ENCODE measurements at places on chromosomes 5 and 9.

GRCh38 chr9:78899006-78899405 lies 602.1 kb downstream of the PSAT1 start:
- no peak for DNase-seq

- no peak for DNase-seq
Observed at GRCh38 chr9:96641514-96641913, 13.6 kb downstream of the PRXL2C start.

DNA sequence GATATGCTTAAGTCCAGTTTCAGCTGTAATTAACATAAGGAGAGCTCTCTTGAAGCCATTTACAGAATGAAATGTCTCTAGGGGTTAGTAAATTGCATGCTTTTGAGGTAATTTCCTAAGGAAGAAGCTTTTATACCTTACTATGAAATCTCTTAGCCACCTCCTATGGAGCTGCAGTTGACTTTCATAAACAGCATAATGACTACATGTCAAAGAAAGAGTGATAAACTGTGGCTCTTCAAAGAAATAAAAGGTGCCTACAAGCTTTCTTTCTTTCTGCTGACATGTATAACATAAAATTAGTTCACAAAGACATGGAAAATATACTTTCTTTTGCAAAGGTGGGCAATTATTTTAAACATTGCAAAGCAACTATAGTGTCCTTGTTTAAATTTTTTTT lies 90.8 kb downstream of the TMEM167A start:
- no peak for DNase-seq

DNA sequence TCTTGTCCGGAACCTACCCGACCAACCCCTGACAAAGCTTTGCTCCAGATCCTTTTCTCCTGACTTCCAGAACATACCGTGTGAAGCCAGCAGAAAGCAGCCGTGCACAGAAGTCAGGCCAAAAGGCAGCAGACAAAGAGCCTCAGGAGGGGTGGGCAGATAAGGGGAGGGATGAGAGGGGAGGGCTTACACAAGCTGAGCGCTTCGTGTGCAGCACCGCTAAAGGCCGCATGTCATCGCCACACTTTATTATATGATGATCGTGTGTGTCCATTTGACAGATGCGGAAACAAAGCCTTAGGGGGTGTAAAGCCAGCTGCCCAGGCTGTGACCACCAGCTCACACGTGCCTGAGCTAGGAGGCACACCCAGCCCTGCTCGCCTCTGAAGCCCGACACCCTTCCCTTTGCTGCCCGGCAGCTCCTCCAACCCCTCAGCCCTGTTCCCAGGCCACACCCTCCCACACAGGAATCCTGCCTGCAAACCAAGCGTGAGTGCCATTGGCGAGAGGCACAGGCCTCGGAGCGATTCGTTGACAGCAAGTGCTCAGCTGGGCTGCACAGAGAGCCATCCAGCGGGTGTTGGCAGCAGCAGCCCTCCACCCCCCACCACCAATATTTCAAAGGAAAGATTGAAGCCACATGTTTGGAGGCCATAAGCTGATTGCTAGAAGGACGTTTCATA lies 170.5 kb upstream of the SMIM23 start:
- DNase-seq = no peak

DNA sequence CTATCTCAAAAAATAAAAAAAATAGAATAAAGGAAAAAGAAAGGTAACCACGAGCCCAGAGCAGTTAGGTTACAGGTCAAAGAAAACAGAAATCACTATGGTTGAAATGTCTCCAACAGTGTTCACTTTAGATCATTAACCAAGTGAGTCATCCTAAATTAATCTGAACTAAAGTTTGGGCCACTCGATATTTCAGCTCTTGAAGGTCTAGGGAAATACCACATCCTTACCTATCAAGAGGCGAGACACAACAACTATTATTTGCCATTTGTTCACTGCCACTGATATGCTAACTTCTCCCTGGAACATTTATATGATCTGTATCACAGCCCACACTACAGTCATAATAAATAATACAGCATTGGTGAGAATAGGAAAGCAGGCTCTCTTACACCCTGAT lies 111.3 kb upstream of the NR5A1 start:
- DNase-seq = no peak

DNA sequence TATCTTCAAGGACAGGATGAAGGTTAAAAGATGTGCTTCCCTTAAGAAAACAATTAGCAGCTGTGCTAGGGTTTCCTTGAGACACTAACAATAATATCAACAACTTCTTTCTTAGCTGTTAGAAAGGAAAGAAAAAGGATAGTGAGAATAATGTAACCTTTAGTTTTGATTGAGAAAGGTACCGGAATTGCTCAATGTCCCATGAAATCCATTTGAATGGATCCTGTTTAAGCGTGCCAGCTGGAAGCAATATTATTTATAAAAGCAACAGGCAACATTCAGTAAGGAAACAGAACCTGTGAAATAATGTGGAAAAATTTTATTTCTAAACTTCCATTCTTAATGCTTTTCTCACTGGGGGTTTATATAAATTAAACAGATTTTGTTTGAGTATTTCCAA lies 120.9 kb downstream of the CCDC192 start:
- DNase-seq = no peak

DNA sequence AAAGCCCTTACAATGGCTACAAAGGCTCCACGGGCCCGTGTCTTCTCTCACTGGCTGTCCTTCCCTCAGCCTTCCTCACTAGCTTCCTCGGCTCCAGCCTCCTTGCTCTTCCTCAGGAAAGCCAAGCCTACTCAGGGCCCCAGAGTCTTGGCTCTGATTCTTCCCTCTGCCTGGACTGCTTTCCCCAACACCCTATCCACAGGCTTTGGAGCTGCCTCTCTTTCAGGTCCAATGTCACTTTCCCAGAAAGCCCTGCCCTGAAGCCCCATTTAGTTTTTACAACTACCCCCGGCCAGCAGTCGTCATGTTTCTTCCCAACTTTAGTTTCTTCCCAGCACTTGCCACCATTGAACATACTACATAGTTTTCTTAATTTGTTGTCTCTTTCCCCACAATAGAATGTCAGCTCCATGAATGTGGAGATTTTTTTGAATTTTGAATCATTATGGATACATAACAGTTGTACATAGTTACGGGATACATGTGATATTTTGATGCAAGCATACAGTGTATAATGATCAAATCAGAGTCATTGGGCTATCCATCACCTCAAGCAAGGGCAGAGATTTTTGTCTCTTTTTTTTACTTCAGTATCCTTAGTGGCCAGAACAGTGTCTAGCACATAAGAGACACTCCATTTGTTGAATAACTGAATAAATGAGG lies 17.5 kb upstream of the TOMM5 start:
- no peak for DNase-seq

GRCh38 chr9:20355022-20355421 lies 267.3 kb downstream of the MLLT3 start:
- no peak for DNase-seq

GRCh38 chr9:19783500-19783899 lies 5.3 kb downstream of the SLC24A2 start:
- no peak for DNase-seq

GRCh38 chr5:74865256-74865803 lies 857 bp downstream of the FAM169A start:
- DNase-seq = no peak

- DNase-seq = no peak
Observed at GRCh38 chr5:40374853-40375252, 304.9 kb upstream of the PTGER4 start.

GRCh38 chr5:67679184-67679841 lies 482.7 kb upstream of the CD180 start:
- no peak for DNase-seq

GRCh38 chr5:121897341-121897740 lies 45.7 kb downstream of the FTMT start:
- DNase-seq = no peak

DNA sequence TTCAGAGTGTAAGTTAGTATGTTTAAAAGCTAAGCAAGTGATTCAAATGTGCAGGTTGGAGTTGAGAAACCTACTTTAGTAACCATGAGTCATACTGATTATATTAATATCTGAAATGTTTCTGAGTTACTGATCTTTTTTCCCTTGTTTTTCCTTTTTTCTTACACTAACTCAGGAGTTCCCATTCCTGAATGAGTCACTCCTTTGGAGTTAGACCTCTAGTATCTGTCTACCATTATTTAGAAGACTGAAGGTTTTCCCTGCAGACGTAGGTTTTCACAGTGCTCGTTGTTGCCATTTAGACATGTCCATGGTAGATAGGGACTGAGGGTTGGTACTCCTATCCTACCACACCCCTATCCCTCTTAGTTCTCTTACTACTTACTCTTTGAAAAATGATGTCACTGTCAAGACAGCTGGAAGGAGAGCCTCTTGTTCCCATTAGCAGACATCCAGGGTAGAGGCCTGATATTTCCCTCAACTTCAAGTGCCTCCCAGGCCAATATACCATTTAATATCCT lies 20.2 kb downstream of the OCLN start:
- no peak for DNase-seq

DNA sequence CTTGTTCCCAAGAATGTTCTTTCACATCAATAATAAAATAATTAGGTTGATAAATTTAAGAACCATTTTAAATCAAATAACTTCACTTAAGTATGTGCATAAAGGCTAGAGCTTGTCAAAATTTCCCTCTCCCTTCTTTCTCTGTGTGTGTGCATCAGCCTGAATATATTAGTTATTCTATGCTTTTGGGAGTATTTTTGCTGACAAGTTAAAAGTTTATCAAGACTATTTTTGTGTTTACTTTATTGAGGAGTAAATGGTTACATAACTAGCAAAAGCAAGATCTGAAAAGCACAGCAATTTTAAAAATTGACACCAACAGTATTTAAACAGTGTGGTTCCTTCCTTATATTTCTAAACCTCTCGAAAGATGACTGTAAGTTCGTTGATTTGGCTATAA lies 261.7 kb downstream of the ISL1 start:
- no peak for DNase-seq

- DNase-seq = no peak
Observed at GRCh38 chr9:2228641-2229040, 213.5 kb downstream of the SMARCA2 start.
